ENCODE measurements at places on chromosomes 16 and 17.

- DNase-seq = no peak
Measured at GRCh38 chr16:49566432-49566831, 192.8 kb downstream of the C16orf78 start.

- no peak for DNase-seq
Measured at GRCh38 chr16:58126451-58126961, 2.7 kb downstream of the CFAP20 start.

GRCh38 chr16:5020551-5020950, 13.2 kb downstream of the NAGPA start:
- DNase-seq = no peak

GRCh38 chr16:78718141-78718540, 618.7 kb downstream of the WWOX start:
- no peak for DNase-seq

GRCh38 chr16:19781226-19781625, 63.2 kb downstream of the IQCK start:
- no peak for DNase-seq

DNA sequence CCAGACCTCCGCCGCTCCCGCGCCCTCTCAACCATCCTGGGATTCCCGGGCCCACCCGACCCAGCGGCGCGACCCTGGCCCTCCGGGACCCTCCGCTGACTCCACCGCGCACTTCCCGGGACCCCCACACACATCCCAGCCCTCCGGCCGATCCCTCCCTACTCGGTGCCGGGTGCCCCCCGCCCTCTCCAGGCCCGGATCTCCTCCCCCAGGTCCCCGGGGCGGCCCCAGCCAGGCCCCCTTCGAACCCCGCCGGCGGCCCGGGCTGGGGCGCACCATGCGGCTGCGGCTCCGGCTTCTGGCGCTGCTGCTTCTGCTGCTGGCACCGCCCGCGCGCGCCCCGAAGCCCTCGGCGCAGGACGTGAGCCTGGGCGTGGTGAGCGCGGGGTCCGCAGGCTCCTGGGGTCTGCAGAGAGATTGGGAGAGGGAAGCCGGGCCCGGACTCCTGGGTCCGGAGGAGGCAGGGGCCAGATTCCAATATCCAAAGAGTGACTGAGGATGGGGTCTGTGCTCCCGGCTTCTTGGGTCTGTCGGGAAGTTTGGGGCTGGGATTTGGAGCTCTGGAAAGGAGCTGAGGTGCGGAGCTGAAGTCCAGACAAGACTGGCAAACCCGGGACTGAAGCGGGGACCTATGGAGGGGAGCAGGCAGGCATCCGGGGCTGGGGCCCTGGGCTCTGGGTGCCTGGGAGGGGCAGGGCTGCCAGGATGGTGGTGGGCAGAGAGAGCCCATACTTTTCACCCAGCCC, 453 bp downstream of the MMP25 start:
- no peak for DNase-seq

DNA sequence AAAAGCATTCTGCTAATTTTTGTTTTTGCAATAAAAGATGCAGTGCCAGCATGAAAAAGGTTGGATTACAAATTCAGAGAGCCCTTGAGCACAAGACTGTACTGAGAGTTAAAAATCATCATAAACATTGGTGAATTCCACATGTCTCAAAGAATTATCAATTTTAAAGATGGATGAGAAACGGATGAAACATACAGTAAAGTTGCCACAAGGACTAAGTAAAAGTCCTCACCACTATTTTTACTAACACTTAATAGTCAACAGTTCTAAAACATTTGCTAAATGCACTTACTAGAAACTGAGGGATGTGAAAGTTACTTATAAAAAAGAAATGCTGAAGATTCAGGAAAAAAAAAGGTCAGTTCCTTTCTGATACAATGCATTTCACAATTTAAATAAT, 25.8 kb upstream of the NACA2 start:
- DNase-seq = no peak

DNA sequence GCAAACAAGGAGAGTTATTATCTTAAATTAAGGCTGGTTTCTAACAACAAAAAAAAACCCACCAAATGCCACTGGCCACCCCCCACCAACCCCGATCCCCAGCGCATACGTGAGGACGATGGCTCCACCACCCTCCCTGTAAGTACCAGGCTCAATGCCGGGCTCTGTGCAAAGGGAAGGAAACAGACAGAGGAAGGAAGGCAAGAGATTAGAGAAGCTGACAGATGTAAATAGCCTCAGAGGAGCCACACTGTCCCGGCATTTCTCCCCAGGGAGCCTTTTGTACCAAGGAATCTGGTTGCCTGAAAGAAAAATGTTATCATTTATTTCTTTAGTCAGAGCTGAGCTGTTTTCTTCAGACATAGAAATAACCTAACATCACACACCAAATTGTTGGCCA, 13.1 kb downstream of the SOST start:
- DNase-seq = no peak

GRCh38 chr16:86243123-86243473, 267.2 kb upstream of the FOXF1 start:
- DNase-seq = no peak

- no peak for DNase-seq
Measured at GRCh38 chr16:3092501-3092941, 6.6 kb downstream of the ZSCAN10 start.

- DNase-seq = no peak
Measured at GRCh38 chr17:71407981-71408380, 712.8 kb upstream of the SOX9 start.

DNA sequence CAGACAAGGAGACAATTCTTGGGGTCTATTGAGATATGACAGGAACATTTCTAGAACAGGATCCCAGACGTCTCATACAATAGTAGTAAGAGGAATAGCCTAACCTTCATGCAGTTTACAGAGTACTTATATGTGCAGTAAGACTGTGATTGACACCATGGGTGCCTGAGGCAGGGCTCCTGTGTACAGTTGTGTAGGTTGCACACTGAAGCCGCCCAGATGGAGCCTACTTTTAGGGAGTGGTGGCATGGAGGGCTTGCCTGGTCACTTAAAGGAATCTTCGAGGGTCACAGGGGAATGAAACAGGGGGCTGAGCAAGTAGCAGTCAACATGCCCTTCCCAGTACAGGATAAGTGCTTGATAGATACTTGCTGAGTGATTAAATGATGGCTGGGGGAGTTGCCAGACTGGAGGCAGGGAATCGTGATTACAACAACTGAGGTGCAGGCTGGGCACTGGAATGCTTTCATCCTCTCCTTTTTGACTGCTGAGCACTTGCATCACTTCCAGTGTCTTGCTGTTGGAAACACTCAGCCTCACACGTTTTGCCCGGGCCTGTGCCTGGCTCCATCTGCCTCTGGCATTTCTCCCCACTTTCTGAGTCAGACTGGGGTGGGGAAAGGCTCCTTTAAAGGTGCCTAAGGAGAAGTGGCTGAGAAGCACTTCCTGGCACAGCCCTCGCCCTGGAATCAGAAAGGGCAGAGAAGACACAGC, 71.0 kb downstream of the COPRS start:
- DNase-seq = no peak

DNA sequence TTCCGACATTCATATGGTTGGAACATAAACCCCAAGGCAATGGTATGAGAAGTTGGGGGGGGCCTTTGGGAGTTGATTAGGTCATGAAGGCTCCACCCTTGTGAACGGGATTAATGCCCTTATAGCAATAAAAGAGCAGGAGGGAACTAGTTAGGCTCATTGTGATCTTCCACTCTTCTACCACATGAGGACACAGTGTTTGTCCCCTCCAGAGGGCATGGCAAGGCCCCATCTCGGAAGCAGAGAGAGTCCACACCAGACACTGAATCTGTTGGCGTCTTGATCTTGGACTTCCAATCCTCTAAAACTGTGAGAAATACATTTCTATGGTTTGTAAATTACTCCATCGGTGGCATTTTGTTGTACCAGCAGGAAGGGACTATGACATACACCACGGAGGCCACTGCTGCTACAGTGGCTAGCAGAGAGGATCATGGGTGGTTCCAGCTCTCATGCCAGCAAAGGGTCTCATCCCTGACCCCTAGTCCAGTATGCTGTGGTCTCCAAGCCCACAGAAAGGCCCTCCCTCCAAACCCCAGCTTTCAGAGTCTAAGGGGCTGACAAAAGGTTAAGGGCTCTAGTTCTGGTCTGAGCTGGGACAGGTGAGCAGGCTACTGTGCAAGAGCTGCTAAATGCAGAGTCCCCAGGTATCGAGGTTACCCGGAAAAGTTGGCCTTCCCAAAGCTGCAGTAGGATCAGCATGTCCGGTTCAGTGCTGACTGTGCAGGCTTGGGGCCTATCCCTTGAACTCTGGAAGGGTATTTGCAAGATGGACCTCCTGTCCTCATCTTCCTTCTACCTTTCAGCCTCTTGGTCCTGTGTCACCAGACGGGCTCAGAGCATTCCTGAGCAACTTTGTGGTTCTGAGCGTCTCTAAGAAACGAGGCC, 12.2 kb downstream of the CCR7 start:
- DNase-seq = no peak

DNA sequence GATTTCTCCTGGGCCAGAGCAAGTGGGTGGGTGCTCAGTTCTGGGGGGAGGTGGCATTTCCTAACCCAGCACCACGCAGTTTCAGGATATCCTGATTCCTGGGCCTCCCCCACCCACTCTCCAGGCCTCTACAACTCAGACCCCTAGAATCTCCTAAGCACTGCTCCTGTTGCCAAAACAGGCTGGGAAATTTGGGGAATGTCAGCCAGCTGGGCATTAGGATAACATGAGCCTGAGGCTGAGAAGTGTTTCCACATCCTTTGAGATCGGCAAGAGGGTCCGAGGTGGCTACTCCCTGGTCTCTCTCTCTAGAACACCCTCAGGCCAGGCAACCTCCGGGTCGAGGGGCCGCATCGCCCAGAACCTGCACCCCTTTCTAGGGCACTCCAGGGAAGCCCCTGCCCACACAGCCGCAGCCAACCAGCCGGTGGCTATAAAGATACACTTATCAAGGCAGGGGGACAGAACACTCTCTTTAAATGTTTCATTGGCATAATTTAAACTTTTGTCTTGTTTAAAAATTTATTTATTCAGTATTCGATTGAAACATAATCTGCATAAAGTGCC, 23.6 kb downstream of the TBC1D16 start:
- no peak for DNase-seq

- DNase-seq = no peak
Measured at GRCh38 chr17:39325528-39326240, 75.7 kb downstream of the FBXL20 start.
